Activated CD8-positive, alpha-beta T cell treated with anti-CD3 and anti-CD28 coated beads for 36 hours (primary cell): ENCODE measurements at places on chromosomes 6 and 20.

DNA sequence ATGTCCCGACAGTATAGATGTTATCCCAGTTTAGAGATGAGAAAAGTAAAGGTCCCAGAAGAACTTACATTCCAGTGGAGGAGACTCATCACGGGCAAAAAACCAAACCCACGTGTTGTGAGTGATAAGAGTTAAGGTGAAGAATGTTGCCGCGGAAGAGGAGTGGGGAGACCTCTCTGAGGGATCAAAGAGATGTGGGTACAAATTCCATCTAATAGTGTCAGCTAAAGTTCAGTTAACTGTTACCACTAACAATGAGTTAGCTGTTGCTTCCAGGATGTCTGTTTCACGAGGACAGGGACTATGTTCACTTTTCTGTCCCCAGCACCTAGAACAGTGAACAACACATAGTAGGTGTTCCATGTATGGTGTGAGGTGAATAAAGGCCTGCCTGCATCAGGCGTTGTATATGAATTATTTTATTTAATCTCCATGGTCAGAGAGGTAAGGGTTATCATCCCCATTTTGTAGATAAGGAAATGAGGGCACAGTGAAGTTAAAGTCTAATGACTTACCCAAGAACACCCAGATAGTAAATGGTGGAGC, 39.8 kb upstream of the RSPO4 start:
- DNase-seq = no peak

DNA sequence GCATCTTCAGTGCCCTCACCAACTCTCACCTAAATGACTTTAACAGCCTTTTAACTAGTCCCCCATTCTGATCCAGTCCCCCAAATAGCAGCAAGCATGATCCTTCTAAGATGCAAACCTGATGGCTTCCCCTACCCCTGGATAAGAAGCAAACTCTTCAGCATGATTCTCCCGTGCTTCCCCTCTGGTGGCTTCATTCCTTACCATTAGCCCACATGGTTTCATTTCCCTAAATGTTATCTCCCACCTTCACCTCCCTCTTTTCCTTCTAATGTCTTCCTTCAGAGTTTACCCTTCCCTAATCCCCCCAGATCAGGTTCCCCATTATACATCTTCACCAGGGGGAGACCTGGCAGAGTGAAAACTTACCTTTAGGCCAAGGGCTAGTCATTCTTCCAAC, 4.0 kb upstream of the RAB5IF start:
- DNase-seq = no peak

GRCh38 chr20:6305536-6305935, 182.7 kb upstream of the FERMT1 start:
- no peak for DNase-seq

GRCh38 chr6:110476046-110476849, at the start of gene SLC22A16:
SLC22A16 (minus strand) TSS chr6:110476613; CDS start chr6:110476574, 39 bp downstream.
- no peak for DNase-seq

DNA sequence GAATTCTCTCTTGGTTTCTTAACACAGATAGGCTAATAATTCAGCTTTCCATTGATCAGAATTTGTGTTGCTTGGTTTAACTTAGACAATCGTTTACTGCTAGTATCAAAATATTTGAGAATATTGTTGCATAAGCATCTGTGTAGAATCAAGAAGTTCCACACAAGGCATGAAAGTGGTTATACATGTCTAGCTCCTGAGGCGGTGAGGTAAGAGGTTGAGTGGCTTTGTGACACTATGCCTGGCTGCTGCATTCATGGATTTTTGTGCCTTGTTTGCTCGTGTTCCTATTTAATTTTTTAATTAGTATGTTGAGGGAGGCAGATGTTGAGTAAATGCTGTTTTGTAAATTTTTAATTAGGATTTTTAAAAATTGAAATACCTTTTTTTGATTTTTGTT, 10.2 kb downstream of the PKIB start:
- DNase-seq = no peak

- DNase-seq = peak; percentile 41
These were observed 696 bp upstream of the SUPT3H start for GRCh38 chr6:45378334-45378926.

DNA sequence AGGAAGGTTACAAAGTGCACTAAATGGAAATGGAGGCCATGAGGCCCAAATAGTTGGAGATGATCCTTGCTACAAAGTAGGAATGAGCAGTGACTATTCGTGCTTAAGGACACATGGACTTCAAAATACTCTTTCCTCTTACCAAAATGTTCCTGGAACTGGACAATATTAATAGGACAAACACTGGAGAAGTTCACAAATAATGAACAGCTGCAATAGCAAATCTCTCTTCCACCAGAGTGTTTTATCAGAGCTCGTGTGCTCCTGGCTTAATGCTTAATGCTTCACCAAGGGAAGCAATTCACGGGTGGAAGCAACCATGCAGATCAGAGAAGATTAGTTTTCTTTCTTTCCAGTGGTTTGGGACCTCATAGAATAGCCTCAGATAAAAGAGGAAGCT, 435.4 kb downstream of the BCKDHB start:
- no peak for DNase-seq

- DNase-seq = no peak
These were observed 50.3 kb downstream of the AIG1 start for GRCh38 chr6:143110996-143111395.

DNA sequence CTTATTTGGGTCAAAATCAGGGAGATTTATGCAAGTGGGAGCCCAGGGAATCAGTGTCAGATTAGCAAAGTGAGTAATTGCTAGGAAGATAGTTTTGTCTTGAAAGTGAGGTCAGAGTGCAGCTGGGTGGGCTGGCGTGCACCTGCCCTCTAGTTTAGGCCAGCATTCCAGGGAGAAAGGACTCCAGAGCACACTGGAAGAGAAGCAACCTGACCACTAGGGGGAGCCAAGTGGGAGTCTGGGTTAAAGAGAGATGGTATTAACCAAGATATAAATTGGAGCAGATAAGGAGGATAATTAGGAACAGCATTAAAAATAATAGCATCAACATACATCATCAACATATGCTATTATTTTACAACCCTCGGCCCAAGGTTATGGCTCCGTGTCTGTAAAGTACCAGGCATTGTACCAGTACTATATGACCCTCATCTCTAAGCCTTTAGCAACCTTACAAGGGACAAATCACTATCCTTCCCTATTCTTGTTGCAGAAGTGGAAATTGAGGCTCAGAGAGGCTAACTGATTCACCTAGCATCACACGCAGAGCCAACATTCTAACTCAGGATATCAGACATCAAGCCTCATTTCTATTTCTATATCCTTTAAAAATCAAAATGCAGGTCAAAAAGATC, 57.8 kb downstream of the SLC2A10 start:
- DNase-seq = peak; percentile 24

GRCh38 chr6:55578537-55579363, at the start of gene HMGCLL1:
HMGCLL1 (minus strand) TSS chr6:55579192; CDS start chr6:55579055, 137 bp downstream.
- DNase-seq = no peak

DNA sequence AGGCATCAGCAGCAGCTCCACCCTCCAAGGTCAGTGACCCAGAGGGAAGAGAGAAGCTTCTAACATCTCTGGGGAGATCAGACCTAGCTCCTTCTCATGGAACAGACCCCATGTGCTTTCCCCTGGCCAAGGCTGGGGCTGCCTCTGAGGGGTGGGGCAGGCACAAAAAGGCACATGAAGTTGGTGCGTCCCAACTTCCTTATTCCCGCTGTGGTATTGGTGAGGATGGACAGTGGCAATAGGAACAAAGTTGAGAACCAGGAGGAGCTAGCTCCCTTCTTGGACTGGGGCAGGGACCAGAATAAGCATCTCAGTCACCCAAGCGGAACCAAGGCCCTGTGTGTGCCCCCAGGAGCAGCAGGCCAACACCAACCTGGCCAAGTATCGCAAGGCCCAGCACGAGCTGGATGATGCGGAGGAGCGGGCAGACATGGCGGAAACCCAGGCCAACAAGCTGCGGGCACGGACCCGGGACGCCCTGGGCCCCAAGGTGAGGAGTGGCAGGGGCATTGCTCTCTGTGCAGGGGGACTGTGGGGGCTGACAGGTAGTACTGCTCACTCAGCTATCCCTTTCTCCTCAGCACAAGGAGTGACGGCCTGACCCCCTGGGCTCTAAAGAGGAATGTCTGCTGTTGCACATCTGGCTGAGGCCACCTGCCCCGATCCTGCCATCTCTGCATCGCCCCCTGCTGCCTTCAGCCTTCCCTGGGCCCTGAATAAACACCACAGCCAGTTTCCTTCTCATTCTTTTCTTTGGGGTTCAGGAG, 46.1 kb downstream of the MYH7B start:
- DNase-seq = peak; percentile 12

DNA sequence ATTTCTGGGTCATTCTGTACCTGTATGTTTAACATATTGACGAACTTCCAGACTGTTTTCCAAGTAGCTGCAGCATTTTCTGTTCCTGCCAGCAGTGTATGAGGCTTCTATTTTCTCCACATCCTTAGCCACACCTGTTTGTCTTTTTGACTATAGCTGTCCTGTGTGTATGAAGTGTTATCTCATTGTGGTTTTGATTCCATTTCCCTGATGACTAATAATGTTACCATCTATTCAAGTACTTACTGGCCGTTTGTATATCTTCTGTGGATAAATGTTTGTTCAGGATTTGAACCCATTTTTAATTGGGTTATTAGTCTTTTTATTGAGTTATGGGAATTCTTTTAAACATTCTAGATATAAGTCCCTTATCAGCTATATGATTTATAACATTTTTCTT, 95.2 kb downstream of the JAG1 start:
- no peak for DNase-seq

DNA sequence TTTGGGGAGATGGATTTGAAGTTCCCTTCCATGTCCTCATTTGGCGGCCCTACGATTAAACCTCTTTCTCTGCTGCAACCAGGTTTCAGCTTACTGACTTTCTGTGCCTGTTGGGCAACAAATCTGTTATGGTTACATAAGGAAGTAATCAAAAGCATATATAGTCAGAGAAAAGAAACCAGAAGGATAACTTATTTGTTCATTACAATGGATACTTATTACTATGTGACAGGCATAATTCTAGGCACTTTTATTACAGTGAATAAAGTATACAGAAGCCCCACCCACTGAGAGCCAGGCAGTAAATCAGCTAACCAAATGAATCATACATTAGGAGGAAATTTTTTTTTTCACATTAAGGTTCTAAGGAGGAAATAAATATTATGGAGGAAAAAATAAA, 9.6 kb upstream of the TRIM31 start:
- no peak for DNase-seq

GRCh38 chr6:151448623-151449022, 3.3 kb downstream of the RMND1 start:
- no peak for DNase-seq

GRCh38 chr6:30877419-30878262, 6.7 kb upstream of the DDR1 start:
- peak; percentile 87 for DNase-seq

- no peak for DNase-seq
These were observed 9.0 kb upstream of the HINT3 start for GRCh38 chr6:125947615-125948014.

GRCh38 chr6:130765181-130765727, 62.0 kb upstream of the SMLR1 start:
- no peak for DNase-seq

- no peak for DNase-seq
These were observed 44.4 kb downstream of the PACSIN1 start for GRCh38 chr6:34510299-34510698.

DNA sequence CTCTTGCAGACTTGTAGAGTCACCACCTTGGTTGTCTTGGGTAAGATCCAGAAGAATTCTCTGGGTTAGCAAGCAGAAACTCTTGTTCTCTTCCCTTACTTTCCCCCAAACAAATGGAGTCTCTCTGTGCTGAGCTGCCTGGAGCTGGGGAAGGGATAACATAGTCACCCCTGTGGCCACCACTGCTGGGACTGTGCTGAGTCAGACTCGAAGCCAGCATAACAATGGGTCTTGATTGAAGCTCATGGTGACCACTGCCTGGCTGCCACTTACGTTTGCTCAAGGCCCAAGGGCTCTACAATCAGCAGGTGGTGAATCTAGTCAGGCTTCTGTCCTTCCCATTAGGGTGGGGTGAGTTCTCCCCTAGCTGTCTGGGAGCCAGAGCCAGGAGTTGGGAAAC, 15.4 kb upstream of the ERVFRD-1 start:
- DNase-seq = no peak

DNA sequence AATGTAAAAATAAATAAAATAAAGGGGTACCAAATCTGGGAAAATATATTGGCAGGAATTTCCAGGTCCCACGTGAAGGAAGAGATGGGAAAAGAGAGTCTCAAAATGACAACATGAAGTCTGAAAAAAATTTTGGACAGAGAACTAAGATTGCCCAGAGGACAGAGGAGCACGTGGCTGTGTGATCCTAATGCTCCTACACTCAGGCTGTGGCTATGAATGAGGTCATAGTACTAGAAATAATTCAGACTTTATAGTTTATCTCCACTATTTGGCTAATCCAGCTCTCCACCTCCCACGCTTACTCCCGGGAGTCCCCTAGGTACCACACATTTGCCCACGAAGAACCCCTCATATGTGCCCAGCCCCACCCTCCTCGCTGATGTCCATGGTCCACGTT, 42.8 kb upstream of the STMND1 start:
- DNase-seq = no peak

- no peak for DNase-seq
These were observed 174.2 kb upstream of the KCNG1 start for GRCh38 chr20:51196991-51197651.

- DNase-seq = no peak
These were observed 42.5 kb upstream of the BMP5 start for GRCh38 chr6:55917751-55918415.
